Gastroesophageal sphincter (tissue), 4 donors: ENCODE measurements at places on chromosomes 2 and 18. TPM values are rescaled to one million over a fixed set of nuclear protein-coding genes. Genes with fewer than 3 reads are reported as not detected.

AQP12A gene
- not detected for total RNA-seq

DNAJC5G gene
- not detected for total RNA-seq

MBP gene
- 23.2 TPM for total RNA-seq

ASAP2 gene
- total RNA-seq: 18.3 TPM

TOGARAM2 gene
- 2.0 TPM for total RNA-seq

CXCR1 gene
- total RNA-seq: not detected

PSD4 gene
- 4.4 TPM for total RNA-seq

CETN1 gene
- total RNA-seq: not detected

ALPI gene
- total RNA-seq: not detected

ANO7 gene
- total RNA-seq: 0.27 TPM

PLEKHH2 gene
- 25.6 TPM for total RNA-seq

MAP3K2 gene
- 55.7 TPM for total RNA-seq

UPP2 gene
- not detected for total RNA-seq

OTOS gene
- not detected for total RNA-seq

ESPNL gene
- 3.4 TPM for total RNA-seq

AKAIN1 gene
- total RNA-seq: not detected

PSTPIP2 gene
- total RNA-seq: 9.5 TPM

MAP4K3 gene
- 89.0 TPM for total RNA-seq

SPP2 gene
- not detected for total RNA-seq

HRH4 gene
- total RNA-seq: 0.16 TPM

HOXD8 gene
- total RNA-seq: 2.3 TPM

ECEL1 gene
- 1.4 TPM for total RNA-seq

C2orf66 gene
- total RNA-seq: not detected

SPEG gene
- total RNA-seq: 90.2 TPM

ALK gene
- total RNA-seq: 1.6 TPM

HOXD13 gene
- total RNA-seq: not detected

PLEK gene
- total RNA-seq: 7.0 TPM
